GM23338 (cell line): ENCODE measurements at places on chromosomes 2 and 18. TPM values are rescaled to one million over a fixed set of nuclear protein-coding genes. Genes with fewer than 3 reads are reported as not detected.

DNA sequence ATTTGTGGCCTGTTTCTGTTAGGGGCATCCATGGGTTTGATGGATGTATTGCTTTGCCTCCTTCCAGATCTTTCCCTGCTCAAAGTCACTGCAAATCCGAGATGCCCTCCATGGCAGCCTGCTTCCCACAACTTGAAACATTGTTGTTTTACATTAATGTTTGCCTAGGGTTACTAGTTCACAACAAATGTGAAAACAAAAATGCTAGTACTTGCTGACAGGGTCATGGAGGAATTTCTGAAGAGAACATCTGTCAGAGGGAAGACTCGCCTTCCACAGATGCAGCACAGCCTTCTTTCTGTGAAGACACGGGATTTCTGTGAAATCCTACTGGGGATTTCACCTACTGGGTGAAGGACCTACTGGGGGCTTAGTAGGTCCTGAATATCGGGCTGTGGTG is 260.0 kb upstream of the FN1 start:
- no peak for DNase-seq

DNA sequence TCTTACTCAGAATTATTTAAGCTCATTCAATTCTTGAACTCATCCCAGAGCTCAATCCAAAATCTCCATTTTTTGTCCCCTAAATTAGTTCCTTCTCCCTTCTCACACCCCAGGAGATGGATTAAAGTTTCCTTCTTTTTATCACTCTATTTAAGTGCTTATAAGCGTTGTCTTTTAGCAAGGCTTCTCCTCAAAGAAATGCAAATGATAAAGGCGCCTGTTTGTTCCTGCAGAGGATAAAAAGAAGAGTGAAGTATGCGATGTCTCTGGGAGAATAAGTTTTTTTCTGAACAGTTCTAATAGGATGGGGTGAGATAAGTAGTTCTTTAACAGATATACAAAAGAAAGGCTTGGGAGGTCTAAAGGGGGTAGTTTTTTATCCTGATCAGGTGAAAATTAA is 303.3 kb downstream of the CNTNAP5 start:
- DNase-seq = peak; percentile 45

- peak; percentile 23 for DNase-seq
These were observed 126.5 kb downstream of the RGPD3 start for GRCh38 chr2:106341666-106342065.

The TMEM247 gene
- total RNA-seq = not detected in 2 replicates
